ENCODE measurements at places on chromosomes 12 and 14. TPM values are rescaled to one million over a fixed set of nuclear protein-coding genes. Genes with fewer than 3 reads are reported as not detected.

DNA sequence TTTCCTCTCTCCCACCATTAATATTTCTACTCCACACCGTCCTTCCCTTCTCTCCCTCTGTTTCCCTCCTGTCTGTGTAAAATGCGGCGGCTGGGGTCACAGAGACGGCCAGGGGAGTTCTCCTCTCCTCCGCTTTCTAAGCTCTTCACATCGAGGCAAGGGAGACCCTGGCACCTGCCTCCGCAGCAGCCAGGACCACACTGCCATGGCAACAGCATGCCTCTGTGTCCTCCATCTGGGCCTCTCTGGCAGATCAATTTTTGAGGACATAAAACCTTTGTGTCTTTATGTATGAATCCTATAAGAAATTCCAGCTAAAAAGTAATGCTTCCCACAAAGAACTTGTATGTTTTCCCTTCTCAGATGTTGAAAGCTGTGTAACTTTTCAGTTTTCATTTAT lies 41.4 kb downstream of the DYRK4 start:
- no peak for DNase-seq

- DNase-seq, result no peak
Measured at GRCh38 chr12:80798281-80798680, 81.6 kb downstream of the MYF5 start.

DNA sequence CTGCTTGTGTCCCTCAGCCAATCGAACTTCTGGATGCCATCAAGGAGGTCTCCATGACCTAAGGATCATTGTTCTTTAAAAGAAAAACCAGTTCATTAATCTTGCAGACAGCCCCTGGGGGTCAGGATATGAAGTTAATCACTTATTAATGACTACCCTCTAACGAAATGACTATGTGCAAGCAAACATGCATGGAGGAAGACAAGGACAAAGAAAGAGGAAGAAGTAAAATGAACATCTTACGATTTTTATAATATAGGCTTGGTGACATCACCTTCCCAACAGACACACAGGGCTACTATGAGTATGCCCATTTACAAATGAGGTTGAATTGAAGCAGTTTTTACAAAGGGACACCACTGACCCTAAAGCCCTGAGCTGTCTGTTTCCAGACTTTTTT lies 111.1 kb upstream of the AMIGO2 start:
- no peak for DNase-seq

DNA sequence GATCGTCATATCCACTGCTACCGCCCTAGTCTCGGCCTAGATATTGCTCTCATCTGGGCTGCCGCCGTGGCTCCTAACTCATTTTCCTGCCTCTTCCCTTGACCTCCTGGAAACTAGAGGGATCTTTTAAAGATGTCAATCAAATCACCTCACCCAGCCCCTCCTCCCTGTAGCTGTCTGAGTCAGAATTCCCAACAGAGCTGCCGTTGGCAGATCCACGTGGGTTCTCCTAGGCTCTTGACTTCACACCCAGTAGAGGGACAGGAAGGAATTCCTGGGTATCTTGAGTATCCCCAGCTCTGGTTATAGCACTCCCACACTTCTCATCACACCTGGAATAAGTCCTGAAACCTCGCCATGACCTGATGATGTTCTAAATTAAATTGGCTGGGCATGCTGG lies 11.9 kb downstream of the TGFB3 start:
- no peak for DNase-seq

DNA sequence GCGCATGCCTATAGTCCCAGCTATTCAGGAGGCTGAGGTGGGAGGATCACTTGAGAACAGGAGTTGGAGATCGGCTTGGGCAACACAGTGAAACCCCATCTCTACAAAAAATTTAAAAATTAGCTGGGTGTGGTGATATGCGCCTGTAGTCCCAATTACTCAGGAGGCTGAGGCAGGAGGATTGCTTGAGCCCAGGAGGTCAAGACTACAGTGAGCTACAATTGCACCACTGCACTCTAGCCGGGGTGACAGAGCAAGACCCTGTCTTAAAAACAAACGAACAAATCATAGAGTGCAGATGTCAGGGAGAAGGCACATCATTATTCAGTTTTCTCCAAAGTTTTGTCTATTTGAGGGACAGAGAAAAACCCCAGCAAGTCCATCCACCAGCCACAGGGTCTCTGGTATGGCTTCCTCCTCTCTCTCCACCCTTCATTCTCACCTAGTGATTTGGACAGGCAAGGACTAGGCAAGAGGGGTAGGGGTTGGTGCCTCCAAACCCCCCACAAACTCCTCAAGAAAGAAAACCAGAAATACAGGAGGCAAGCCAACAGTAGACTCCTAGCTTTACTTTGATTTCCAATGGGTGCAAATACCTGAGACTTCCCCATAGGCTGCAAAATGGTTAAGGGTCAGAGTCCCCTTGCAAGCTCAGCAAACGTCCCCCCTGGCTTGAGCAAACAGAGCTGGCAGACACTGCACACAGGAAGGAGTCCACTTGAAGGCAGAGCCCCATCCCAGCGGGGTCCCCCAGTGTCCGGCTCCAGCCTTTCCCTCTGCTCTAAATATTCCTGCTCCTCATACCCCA lies 26.5 kb upstream of the RPLP0 start:
- DNase-seq, result no peak

DNA sequence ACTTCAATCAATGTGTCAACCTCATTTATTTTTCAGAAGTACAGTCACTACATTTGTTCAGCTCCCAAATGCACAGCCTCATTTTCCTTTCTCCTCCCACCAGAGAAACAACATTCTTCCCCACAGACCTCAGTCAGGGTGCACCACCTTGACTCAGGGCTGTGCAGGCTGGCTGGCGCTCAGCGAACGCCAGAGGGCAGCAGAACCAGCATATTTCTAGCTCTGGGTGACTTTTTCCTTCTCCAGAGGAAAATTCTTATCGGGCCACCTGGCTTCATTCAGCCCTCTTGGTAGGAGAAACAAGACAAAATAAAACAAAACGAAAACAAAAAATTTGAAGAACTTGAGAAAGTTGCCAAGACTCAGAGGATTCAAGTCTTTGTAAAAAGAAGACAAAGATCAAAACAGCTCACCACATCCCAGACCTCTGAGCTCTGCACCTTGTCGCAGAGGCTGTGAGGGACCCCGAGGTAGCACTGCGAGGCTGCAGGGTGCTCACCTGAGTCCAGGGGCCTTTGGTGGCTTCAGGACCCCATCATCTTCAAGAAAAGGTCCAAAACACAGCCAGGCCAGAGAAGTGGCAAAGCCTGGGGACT lies 33.7 kb downstream of the PAH start:
- DNase-seq, result peak; percentile 26

- DNase-seq, result no peak
Measured at GRCh38 chr14:34983148-34983760, 462 bp downstream of the SRP54 start.

GRCh38 chr12:105393587-105393986 lies 63.1 kb downstream of the C12orf75 start:
- DNase-seq, result no peak

The DTX1 gene
- polyA plus RNA-seq, result 0.50 TPM
